ENCODE measurements at places on chromosomes 4 and X.

- DNase-seq = no peak
Measured at GRCh38 chr4:168162604-168163003, 70.3 kb downstream of the ANXA10 start.

GRCh38 chr4:87118826-87119225, 101.6 kb downstream of the KLHL8 start:
- peak; percentile 47 for DNase-seq

GRCh38 chr4:102546635-102547034, 45.5 kb downstream of the NFKB1 start:
- DNase-seq = no peak

- DNase-seq = no peak
Measured at GRCh38 chrX:37830371-37830770, 17.0 kb downstream of the DYNLT3 start.

GRCh38 chr4:151035911-151036310, 20.8 kb upstream of the LRBA start:
- DNase-seq = no peak

DNA sequence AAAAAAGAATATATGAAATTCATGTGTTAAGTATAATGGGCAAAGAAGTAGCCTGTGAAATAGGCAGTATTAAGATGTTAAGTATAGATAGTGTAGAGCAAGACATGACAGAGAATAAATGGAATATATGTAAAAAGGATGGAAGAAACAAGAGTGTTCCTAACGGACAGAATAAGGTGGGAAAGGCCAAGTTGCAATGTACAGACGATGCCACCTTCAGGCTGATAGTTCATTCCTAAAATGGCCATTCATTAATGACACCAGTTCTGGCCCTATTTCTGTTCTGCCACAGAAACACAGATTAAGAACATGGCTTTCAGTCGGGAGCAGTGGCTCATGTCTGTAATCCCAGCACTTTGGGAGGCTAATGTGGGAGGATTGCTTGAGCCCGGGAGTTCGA, 4.4 kb upstream of the FAM184B start:
- DNase-seq = peak; percentile 13

GRCh38 chrX:56987741-56988140, 7.6 kb downstream of the SPIN3 start:
- DNase-seq = no peak

DNA sequence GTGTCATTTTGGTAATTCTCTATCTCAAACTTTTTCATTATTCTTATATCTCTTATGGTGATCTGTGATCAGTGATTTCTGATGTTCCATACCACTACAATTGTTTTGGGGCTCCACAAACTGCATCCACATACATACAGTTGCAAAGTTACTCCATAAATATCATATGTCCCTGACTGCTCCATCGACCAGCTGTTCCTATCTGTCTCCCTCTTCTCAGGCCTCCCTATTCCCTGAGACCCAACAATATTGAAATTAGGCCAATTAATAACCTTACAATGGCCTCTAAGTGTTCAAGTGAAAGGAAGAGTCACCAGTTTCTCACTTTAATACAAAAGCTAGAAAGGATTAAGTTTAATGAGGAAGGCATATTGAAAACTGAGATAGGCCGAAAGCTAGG, 108.7 kb downstream of the ANAPC10 start:
- DNase-seq = no peak
